Stimulated activated CD8-positive, alpha-beta memory T cell treated with anti-CD3 and anti-CD28 coated beads, Interleukin-7, amount 100 ng/mL, for 1 hour (primary cell): ENCODE measurements at places on chromosomes 6 and 20.

GRCh38 chr20:6104493-6105188, 18.2 kb downstream of the FERMT1 start:
- DNase-seq = no peak

GRCh38 chr6:148840256-148840655, 93.4 kb downstream of the UST start:
- no peak for DNase-seq

DNA sequence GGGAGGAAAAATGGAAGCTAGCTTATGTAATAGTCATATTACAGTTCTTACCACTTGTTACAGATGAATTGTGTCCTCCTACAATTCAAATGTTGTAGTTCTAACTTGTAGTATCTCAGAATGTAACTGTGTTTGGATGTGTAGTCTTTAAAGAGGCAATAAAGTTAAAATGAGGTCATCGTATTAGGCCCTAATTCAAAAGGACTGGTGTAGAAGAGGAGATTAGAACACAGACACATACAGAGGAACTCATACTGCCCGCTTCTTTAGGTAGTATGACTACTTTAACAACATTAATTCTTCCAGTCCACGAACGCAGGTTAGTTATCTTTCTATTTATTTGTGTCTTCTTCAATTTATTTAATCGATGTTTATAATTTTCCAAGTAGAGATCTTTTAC, 46.5 kb upstream of the TPD52L1 start:
- DNase-seq = no peak

DNA sequence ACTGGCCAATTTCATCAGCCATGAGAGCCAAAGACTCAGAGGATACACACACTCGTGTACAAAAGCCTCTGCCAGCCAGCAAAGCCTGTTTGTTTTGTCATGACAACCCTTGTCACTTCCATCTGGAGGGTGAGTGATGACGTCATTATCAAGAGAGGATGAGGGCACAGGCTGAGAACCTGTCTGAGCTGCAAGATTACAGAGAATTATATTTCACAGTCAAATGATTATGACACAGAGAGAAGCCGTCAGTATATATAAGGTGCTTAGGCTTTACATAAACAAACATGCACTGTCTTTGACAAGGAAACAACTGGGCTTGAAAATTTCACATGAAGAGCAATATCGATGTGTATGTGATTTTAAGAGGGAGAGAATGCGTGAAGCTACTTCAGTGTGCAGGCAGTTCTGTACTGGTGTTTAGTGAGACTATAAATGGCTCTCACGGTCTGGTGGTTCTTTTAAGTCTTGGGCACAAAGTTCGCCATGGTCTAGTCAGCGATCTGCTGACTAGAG, 36.5 kb upstream of the BCLAF1 start:
- no peak for DNase-seq

- DNase-seq = no peak
Measured at GRCh38 chr6:111478064-111478476, 4.9 kb downstream of the REV3L start.

DNA sequence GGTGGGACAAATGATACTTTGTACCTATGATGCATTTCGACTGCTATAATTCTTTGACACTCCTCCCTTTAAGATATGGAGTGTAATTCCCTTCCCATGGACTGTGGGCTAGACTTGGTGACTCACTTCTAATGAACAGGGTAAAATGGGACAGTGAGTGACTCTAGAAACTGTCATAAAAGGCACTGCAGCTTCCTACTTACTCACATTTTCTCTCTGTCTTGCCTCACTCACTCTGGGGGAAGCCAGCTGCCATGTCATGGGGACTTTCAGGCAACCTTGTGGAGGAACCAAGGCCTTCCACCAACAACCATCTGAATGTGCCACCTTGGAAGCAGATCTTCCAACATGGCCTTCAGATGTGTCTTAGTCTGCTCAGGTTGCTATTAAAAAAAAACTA, 12.9 kb upstream of the GFOD1 start:
- no peak for DNase-seq

- DNase-seq = no peak
Measured at GRCh38 chr6:111585241-111585973, 20.3 kb downstream of the TRAF3IP2 start.

DNA sequence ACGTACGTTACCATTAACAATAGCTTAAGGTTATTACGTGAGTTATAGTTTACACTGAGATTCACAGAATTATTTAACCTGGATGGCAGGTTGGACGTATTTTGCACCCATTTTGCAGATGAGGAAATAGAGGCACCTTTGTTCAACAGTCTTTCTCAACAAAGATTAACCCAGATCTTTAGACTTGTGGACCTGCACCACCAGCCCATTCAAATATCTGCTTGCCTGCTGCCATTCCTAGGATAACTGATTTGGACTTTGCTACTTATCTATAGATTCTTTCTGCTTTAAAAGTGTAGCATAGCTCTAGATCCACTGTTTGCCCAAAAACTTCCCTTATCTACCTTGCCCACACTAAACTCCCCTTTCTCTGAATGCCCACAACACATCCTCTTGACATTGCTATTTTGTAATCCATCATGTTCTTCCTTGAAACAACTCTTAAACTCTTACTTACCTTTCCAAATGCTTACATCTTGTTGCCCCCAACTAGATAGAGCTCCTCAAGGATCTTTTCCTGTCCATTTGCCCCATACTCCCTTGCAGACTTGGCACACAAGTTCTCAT, 56.4 kb upstream of the TNFAIP3 start:
- no peak for DNase-seq

GRCh38 chr6:193773-194310, 98.4 kb upstream of the DUSP22 start:
- no peak for DNase-seq

GRCh38 chr6:91710342-91710741, 1123.5 kb upstream of the MAP3K7 start:
- DNase-seq = no peak

- DNase-seq = no peak
Measured at GRCh38 chr6:37236921-37237320, 20.7 kb upstream of the TBC1D22B start.

DNA sequence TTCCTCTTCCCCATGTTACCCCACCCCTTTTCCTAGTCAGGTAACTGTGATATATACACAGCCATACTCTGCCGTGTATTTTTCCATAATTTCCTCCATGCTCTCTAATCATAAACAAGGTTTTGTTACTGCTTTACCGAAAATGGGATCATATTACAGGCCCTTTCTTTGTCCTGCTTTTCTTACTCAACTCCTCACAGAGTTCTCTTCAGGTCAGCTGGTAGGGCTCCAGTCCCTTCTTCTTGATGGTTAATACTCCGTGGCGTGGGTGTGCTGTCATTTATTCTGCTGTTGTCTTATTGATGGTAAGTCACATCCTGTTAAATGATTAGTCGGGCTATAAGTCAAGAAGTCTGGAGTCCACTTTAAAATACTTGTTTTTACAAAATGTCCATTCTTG, 24.9 kb upstream of the PI16 start:
- DNase-seq = no peak

DNA sequence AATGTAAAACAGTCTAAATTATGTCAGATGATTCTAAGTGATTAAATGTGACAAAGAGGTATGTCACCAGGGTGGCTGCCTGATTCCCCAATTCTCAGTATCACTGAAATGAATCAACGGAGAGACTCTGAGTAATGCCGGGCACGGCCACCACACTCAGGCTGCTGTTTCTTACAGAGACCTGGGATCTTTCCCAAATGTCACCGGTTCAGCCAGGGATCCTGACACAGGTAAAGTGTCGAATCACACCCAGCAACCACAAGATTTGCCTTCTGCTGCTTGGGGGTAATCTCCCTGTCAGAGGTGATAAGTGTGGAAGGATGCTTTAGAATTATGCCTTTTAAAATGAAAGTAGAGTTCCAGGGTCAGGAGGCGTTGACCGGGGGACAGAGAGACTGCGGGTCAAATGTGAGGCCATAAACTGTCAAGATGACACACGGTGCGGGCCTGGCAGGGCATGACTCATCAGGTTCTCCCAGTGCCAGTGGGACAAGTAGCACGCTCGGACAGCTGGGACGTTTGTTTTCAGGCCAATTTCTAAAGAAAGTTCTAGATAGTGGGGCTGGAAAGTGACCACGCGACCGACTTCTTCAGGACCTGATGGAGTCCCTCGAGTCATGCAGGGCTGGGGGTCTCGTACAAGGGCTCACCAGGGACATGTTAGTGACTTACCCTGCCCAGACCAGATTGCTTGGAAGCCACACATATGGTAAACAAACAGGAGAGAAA, 48.9 kb downstream of the PRDM1 start:
- no peak for DNase-seq

- DNase-seq = no peak
Measured at GRCh38 chr6:33770124-33770832, 18.7 kb downstream of the LEMD2 start.

DNA sequence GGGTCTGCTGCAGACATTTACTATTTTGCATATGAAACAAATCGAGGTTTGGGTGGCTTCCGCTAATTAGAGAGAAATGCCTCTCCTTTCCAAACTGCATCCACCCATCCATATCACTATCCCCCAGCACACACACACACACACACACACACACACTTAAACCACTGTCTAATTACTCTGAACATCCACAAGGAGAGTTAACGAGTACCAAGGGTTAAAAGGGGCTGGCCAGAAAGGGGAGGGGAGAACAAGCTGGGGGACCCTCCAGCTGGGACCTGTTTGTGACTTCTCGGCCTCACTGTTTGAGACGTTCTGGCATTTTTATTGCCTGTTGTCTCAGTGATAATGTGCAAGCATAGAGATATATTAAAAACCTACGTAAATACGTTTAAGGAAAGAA, 261.2 kb downstream of the FOXC1 start:
- DNase-seq = no peak

DNA sequence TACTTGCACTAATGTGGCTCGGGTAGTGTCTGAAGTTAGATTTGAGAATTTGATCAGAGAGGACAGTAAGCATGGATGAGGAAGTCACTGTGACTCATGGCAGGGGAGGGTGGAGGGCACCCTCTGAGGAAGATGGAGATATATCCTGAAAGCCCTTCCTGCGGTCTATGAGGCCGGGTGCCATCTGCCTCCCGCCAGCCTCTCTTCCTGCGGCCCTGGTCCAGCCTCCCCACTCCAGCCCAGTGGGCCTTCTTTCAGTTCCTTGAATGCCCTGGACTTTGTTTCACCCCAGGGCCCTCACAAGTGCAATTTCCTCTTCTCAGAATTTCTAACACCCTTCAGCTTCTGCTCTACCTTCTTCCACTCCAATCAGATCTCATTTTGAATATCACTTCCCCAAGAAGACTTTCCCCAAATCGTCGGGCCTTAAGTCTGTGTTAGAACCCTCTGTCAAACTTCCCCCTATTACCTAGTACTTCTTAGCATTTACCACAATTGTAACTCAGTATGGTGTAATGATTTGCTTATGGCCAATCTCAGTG, 20.2 kb upstream of the TNFAIP3 start:
- DNase-seq = no peak
